ENCODE measurements at places on chromosomes 1 and 21.

- no peak for DNase-seq
Observed at GRCh38 chr1:165854101-165854845, 26.9 kb downstream of the UCK2 start.

GRCh38 chr1:71413441-71414175, 332.8 kb upstream of the ZRANB2 start:
- DNase-seq, result no peak

- DNase-seq, result no peak
Observed at GRCh38 chr21:40257342-40257741, 390.1 kb downstream of the PCP4 start.

DNA sequence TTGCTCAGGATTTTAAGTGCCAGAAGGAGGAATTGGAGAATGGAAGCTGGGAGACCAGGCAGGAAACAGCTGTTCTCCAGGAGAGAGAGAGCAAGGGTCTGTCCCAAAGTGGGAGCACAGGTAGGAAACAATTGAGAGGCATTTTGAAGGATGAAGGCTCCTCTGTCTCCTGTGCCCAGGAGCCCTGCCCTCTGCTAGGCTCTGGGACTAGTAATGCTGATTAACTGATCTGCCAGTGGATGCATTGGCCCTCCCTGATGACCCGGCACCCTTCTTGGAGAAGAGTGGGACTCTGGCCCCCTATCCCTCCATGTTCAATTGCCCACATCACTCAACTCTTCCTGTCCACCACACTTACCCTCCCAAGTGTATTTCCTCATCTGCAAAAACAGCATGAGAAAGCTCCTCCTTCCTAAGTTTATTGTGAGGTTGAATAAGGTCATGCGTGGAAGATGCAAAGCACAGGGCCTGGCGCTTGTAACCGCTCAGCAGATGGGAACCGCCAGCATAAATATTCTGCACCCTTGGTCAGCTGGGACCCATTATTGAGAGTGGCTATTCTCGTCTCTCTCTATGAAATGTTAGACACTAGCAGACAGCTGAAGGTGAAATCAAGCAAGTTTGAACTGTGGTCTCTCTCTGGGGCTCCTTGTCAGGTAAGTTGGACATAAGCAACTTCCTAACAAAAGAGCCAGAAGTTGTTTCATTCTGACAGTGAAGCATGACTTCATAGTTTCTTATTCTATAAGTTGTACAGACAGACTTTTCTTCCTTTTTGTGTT, 63.0 kb upstream of the ANGPTL1 start:
- DNase-seq, result no peak

- DNase-seq, result no peak
Observed at GRCh38 chr1:164163289-164163849, 395.6 kb upstream of the PBX1 start.

- DNase-seq, result no peak
Observed at GRCh38 chr1:207903767-207904166, 7.2 kb downstream of the CD34 start.

Measured in activated CD8-positive, alpha-beta memory T cell treated with anti-CD3 and anti-CD28 coated beads for 4 hours (primary cell).